Hematopoietic multipotent progenitor cell treated with erythropoietin and hydrocortisone succinate and interleukin-3 and kit ligand, for 6 days (in vitro differentiated cells): ENCODE measurements at places on chromosomes 7 and 10.
A peak's percentile ranks its signal among the peaks of the same experiment; 100 is the strongest.

GRCh38 chr10:17076626-17077345, 52.8 kb downstream of the CUBN start:
- DNase-seq = no peak

DNA sequence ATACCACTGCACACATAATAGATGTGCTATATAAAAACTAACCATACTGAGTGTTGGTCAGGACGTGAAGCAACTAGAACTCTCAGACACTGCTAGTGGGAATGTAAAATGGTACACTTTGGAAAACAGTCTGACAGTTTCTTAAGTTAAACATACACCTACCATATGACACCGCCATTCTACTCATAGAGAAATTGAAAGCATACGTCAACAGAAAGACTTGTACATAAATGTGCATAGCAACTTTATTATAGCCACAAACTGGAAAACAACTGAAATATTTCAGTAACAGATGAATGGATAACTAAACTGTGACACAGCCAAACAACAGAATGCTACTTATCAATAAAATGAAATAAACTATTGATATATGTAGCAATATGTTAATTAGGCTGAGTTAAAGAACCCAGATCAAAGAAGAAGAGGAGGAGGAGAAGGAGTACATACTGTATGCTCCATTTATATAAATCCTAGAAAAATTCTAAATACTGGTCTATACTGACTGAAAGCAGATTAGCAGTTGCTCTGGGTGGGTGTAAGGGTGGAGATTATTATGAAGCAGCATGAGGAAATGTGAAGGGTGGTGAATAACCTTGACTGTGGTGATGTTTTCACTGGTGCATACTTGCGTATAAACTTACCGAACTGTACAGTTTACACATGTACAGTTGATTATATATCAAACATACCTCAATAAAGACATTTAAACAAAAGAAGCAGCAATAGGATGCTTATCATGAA, 48.6 kb downstream of the ARHGAP21 start:
- peak; percentile 13 for DNase-seq

DNA sequence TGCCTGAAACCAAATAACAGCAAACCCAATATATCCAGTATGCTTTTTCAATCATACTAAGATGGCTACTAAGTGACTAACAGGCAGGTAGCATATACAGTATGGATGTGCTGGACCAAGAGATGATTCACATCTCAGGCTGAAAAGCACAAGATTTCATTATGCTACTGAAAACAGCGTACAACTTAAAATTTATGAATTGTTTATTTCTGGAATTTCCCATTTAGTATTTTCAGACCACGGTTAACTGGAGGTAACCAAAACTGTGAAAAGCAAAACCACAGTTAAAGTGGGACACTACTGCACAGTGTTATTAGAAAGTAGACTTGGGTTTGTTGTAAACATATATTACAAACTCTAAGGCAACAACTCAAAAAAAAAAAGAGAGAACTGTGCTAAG, 91.5 kb downstream of the KMT2C start:
- no peak for DNase-seq

GRCh38 chr10:839550-840205, 91.8 kb downstream of the LARP4B start:
- DNase-seq = no peak

- no peak for DNase-seq
Observed at GRCh38 chr7:100867776-100868485, 744 bp downstream of the TRIP6 start.
